ENCODE measurements at places on chromosomes 13 and 19.

DNA sequence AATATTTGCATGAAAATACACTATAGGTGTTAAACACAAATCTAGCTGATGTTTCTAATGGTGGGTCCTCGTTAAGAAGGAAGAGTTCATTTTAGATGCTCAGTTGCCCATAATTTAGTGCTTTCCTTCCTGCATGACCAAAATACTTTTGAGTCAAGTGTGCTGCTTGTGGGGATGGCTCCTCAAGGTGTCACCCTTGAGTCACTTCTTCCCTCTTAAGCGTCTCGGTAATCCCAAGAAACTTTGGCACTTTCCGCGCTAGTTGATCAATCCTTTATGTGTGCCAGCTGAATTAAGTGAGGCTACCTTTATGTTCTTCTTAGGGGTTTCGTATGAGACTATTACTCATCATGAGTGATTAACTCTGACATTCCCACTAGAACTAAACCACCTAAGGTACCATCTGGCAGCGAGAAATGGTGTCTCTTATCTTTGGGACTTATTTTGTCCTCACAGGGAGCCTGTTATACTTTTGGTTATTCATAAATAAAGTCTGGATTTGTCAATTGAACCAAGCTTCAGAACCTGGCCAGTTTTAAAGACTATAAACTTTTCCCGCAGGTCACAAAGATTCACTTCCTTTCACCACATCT, 106.8 kb downstream of the NHLRC3 start:
- peak; percentile 43 for DNase-seq
- H3K27ac ChIP-seq, result no peak overlapping the region
- H3K36me3 ChIP-seq, result no peaks in the 10 kb centered on the region
- H3K27me3 ChIP-seq, result no peaks in the 10 kb centered on the region

DNA sequence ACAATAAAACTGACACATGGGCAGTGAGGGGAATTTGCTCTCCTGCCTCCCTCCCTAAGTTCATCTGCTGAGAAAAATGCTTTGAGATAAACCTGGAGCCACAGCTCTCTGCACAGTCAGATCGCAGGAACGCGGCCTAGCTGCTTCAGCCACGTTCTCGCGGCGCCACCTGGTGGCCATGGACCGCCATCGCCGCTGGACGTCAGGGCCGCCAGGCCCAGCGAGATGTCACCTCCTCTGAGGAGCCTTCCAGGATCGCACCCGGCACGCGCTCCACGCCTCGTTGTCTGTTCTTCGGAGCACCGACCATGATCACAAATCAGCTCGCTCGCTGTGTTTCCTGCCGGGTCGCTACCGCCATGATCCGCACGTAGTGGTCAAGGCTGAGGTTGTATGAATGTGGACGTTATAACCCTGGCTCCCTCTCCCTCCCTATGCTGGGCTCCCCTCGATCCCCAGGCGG, 20.6 kb upstream of the USP29 start:
- H3K4me3 ChIP-seq, result no peak overlapping the region
- H3K27me3 ChIP-seq, result no peaks in the 10 kb centered on the region
- H3K4me1 ChIP-seq, result peaks cover 13% of the 10 kb centered on the region

GRCh38 chr13:67043901-67044300, 186.2 kb downstream of the PCDH9 start:
- no peaks in the 10 kb centered on the region for H3K36me3 ChIP-seq
- no peak for DNase-seq
- H3K4me1 ChIP-seq, result peaks cover 5% of the 10 kb centered on the region
- H3K27ac ChIP-seq, result no peak overlapping the region

DNA sequence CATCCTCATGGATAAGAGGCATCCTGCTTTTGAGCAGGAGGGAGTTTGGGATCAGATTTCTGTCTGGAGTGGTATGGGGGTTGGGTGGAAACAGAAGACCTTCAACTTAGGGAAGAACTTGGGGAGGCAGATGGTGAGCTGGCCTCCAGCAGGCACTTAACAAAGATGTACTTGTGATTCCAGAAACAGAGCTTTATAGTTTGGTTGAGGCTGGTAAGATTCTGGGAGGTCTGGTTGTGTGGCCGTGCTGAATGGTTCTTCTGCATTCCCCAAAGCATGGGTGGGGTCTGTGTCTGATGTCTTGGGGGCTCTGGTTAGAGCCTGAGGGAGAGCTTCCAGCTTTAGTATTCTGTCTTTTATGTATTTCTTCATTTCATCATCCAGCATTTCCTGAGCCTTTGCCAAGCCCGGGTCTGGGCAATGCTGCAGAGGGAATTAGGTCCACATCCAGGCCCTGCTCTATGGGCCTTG, 4.8 kb downstream of the MEGF8 start:
- H3K36me3 ChIP-seq, result no peaks in the 10 kb centered on the region
- H3K4me3 ChIP-seq, result no peak overlapping the region

- no peak overlapping the region for H3K27ac ChIP-seq
- no peak overlapping the region for H3K4me3 ChIP-seq
- no peaks in the 10 kb centered on the region for H3K4me1 ChIP-seq
- peak; percentile 39 for DNase-seq
These were observed 12.1 kb upstream of the KLK14 start for GRCh38 chr19:51094696-51095279.

DNA sequence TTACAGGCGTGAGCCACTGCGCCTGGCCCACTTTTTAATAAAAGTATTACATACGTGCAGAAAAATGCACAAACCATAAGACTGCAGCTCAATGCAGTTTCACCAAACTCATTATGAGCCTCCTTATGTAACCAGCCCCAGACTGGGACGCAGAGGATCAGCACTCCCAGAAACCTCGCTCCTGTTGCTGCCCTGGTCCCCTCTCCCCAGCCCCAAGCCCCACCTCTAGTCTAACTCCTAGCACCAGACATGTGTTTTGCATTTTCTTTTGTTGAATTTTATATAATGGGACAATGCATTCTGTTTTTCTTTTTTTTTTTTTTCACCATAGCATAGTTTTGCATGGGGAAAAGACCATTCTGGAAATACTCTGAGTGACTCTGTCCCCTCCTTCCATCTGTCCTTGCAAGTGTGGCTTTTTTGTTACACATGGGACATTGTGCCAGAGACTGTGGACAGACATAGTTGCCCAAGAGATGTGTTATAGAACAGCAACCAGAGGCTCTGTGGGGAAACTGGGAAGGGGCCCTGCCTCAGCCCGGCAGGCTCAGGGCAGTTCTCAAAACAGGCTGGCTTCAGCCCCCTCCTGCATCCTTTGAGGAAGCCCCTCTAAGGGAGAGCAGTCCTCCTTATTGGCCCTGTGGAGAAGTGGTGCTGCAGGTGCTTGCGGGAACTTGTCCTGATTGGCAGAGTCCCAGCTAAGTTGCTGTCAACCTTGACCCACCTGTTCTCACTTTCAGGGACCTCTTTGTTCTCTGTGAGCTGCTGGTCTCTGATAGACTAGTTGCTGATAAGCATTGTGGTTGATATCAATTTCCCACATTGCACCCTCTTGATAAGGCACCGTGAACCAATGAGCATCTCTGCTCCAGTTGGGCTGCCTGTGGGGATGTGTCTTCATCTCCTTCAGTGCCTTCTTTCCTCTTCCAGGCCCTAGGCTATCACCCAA, 13.8 kb upstream of the OLFM4 start:
- no peaks in the 10 kb centered on the region for H3K4me1 ChIP-seq
- no peak overlapping the region for H3K4me3 ChIP-seq
- H3K36me3 ChIP-seq, result no peaks in the 10 kb centered on the region
- H3K27me3 ChIP-seq, result no peaks in the 10 kb centered on the region

DNA sequence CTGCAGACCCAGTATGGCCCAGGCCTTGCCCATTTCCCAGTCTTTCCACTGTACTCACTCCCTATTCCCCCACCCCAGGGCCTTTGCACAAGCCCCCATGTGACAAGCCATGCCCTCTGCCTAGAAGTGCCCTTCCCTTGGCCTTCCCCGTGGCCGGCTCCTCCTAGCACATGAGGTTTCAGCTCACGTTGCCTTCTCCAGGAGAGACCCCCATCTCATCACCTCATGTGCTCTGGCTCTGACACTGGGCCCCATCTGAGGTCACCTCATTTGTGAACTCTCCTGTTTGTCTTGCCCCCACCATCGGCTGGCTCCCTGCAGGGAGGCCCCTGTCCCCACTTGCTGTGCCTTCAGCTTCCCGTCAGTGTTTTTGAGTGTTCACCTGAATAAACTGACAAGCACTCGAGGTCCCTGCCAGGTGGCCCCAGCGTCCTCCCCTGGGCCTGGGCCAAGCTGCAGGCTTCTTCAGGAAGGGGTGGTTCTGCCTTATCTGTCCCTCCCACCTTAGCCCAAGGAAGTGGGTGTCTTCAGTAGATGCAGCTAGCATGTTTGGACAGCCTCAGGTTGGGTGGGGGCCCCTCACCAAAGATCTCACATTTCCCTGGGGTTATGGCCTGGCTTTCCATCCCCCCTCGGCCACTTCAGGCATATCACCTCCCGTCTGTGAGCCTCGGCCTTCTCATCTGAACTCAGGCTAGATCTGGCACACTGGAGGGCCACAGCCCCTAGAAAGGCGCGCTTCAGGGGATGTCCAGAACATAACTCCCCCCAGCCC, 3.8 kb upstream of the SLC25A42 start:
- H3K27me3 ChIP-seq, result no peaks in the 10 kb centered on the region
- H3K36me3 ChIP-seq, result peaks cover 13% of the 10 kb centered on the region
- H3K27ac ChIP-seq, result no peak overlapping the region
- DNase-seq, result no peak

DNA sequence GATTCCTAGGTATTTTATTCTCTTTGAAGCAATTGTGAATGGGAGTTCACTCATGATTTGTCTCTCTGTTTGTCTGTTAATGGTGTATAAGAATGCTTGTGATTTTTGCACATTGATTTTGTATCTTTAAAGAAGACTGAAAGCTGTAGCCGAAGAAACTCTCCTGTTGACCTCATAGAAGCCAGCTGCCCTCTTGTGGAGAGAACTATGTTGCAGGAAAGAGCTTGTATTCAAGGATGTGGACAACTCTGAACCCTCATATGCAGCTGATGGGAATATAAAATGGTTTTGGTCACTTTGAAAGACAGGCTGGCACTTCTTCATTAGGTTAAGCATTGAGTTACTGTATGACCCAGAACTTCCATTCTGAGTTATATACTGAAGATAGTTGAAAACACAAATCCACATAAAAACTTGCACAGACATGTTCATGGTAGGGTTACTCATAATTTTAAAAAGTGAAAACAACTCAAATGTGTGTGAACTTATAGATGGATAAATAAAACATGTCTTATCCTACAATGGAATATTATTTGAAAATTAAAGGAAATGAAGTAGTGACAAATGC, 65.8 kb upstream of the SLITRK6 start:
- no peak for DNase-seq
- H3K27me3 ChIP-seq, result no peaks in the 10 kb centered on the region
- H3K4me1 ChIP-seq, result no peaks in the 10 kb centered on the region
- no peak overlapping the region for H3K27ac ChIP-seq
- H3K4me3 ChIP-seq, result no peak overlapping the region
- H3K36me3 ChIP-seq, result no peaks in the 10 kb centered on the region

DNA sequence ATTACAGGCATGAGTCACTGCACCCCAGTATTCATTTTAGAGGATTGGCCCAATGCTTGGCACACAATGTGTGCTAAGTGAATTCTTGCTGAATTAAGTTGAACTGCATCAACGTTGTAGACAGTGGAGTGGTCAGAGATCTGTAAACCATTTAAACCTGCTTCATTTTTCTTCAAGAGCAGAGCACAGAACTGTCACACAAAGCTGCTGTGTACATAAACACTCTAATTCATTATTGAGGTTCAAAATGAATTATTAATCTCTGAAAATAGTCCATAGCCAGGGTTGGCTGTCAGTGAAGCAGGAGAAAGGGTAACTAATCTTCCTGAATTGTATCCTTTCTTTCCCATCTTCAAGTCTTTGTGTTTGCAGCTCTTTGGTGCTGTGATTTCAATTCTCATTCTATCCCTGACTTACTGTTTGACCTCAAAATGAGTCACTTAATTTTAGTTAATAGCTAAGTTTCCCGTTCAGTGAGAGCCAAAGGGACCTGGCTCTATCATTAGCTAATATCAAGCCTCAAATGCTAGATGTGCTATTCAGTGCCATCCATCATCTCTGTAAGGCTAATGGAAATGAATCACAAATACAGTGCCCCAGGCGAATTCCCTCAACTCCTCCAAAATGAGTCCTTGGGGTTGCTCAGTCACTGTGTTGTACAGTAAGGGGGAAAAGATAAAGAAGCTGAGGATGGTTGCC, 77.0 kb upstream of the TSC22D1 start:
- no peaks in the 10 kb centered on the region for H3K4me1 ChIP-seq
- DNase-seq, result no peak
